Activated T-cell treated with anti-CD3 and anti-CD28 coated beads for 4 hours (primary cell): ENCODE measurements at places on chromosomes 2 and 18.

- no peak for DNase-seq
These were observed 58.5 kb upstream of the TMEM18 start for GRCh38 chr2:735670-736218.

DNA sequence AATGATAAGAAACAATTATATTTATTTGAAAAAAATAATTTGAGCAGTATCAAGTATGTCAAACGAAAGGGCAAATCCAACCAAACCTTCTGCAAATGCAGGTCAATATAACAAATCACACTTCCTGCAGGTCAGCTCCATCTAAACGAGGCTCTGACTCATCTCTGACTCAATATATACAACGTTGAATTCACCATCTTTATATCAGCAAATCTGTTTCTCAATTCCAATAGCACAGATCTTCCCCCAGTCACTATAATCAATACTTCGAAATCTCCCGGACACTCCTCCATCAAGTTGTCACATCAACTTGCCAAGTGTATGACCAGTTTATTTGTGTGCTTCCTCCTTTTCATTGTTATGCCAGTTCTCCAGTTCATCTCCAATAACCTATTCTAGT is 388.9 kb downstream of the ZEB2 start:
- no peak for DNase-seq

- no peak for DNase-seq
These were observed 32.5 kb downstream of the TET3 start for GRCh38 chr2:74017223-74017622.

DNA sequence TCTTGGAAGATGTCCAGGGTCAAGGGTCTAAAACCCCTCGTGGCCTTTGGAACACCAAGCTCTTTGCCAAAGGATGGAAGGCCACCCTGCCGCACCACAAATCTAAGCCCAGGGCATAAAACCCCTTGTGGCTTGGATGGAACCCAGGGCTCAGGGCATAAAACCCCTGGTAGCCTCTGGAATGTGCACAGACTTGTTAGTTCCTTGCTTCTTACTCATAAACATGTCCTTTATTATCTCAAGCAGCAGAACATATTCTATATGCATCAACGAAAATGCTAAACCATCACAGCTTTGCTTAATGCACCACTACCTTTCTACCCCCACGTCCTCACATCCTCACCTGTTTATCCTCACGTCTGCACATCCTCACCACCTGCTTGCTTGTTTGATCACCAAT is 998.0 kb downstream of the DSC3 start:
- no peak for DNase-seq

DNA sequence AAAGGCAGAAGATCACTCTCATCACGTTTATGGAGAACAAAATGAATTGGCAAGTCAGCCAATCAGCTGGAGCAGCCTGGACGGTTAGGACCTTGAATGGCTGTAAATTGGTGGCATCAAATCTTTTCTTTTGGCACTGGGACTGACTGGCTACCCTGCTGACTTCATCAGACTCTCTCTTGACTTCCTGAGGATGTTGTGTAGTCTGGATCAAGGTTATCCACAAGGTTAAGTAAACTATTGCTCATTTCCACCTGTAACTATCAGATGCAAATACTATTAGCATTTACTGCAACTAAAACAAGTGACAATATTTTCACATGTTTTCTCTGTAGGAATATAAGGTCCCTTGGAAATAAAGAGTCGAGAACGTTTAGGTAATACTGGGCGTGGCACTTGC is 134.3 kb upstream of the RASGRP3 start:
- no peak for DNase-seq

- DNase-seq, result no peak
These were observed 64.4 kb downstream of the LCLAT1 start for GRCh38 chr2:30511122-30512083.

DNA sequence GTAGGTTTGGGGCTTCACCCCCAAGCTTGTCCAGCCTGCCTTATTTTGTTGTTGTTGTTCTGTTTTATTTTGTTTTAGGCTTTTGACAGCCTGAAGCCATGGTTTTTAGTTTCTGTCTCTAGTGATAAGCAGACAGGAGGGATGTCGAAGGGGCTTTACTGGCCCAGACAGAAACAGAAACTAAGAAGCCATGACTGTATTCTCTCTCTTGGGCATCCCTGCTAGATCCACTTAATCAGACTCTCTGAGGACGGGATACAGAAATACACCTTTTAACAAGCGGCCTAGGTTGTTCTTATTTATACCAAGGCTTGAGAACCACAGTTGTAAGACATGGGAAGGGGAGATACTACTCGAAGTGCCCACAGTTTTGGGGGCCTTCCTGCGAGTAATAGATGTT is 330.9 kb downstream of the SLC8A1 start:
- no peak for DNase-seq

DNA sequence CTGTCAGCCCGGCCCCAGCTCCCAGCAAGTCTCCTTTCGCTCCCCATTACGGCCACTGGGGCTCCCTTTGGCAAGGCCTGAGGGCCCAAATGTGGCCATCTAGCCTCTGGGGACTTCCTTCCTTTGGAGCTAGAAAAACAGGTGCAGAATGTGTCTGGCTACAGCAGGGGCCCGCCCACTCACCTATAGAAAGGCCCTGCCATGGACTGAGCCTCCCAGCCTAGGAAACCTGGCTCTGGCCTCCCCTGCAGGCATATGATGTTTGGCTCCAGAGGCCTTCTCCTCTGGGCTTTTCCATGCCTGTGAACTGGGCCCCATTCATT is 55.3 kb upstream of the ALPP start:
- DNase-seq, result no peak

GRCh38 chr2:100483895-100484294 is 13.6 kb downstream of the NMS start:
- no peak for DNase-seq

- no peak for DNase-seq
These were observed 118.6 kb downstream of the AQP4 start for GRCh38 chr18:26746826-26747475.

- DNase-seq, result no peak
These were observed 13.7 kb downstream of the SOS1 start for GRCh38 chr2:39107156-39107555.

DNA sequence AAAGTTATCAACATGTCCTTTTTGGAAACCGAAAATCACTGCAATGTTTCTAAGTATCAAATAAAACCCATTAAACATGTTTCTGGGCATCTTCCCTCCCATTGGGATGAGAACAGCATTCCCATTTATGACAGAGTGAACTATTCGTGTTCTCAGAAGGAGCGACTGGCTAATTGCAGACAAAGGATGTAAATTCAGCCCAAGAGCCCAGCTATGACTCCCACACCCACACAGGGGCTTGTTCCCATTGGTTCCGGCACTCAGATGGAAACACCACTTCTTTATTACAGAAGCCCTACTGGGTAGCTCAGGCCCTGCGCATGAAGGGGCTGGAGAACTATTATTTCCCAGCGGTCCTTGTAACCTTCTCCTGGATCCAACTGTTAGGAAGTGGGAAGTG is 16.6 kb upstream of the NPAS2 start:
- DNase-seq, result no peak

DNA sequence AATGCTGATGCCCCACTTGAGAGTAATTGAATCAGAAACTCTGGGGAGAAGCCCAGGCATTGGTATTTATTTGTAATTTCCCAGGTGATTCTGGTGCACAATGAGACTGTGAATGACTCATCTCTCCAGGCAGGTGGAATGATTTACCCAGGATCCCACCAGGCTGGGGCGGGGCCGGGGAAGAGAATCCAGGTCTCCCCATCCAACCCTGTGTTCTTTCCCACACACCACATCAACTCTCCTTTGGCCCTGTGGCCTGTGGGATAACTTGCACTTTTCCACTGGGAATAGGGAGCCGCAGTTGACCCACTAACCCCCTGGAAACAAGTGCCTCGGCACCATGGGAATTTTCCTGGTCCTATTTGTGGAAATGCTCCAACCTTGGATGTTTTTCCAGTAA is 409.8 kb downstream of the ZNF521 start:
- no peak for DNase-seq

DNA sequence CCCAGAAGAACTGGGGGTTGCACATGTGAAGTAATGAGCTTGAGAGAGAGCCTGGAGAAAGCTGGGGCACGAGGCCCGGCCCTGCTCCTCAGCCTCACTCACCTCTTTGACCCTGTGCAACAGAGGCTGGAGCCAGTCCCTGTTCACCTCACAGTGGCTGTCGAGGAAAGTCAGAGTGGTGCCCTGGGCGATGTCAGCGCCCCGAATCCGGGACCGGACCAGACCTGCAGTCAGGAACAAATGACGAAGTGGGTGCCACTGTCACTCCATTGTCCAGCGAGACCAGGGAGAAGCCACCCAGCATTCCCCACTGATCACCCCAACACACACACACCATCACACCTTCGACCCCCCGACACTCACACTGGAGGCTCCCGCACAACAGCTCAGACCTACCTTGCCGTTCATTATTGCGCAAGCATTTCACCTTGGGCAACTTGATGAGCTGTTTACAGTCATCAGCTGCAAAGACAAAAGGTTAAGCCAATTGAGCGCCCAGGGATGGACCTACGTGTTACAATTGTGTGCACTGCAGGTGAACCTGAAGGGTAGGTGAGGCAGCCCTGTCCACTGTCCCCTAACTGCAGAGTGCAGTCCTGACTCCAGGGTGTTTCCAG is 148.4 kb upstream of the CAPN13 start:
- no peak for DNase-seq

GRCh38 chr2:222592176-222592575 is 63.7 kb downstream of the FARSB start:
- DNase-seq, result no peak

- no peak for DNase-seq
These were observed 37.2 kb upstream of the SLC35G4 start for GRCh38 chr18:11572201-11572600.

DNA sequence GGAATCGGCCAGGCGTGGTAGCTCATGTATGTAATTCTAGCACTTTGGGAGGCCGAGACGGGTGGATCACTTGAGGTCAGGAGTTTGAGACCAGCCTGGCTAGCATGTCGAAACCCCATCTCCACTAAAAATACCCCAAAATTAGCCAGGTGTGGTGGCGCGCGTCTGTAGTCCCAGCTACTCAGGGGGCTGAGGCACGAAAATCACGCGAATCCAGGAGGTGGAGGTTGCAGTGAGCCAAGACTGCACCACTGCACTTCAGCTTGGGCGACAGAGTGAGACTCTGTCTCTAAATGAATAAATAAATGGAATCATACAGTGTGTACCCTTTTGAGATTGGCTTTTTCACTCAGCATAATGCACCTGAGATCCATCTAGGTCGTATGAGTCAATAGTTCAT is 19.4 kb upstream of the TTC39C start:
- DNase-seq, result no peak

DNA sequence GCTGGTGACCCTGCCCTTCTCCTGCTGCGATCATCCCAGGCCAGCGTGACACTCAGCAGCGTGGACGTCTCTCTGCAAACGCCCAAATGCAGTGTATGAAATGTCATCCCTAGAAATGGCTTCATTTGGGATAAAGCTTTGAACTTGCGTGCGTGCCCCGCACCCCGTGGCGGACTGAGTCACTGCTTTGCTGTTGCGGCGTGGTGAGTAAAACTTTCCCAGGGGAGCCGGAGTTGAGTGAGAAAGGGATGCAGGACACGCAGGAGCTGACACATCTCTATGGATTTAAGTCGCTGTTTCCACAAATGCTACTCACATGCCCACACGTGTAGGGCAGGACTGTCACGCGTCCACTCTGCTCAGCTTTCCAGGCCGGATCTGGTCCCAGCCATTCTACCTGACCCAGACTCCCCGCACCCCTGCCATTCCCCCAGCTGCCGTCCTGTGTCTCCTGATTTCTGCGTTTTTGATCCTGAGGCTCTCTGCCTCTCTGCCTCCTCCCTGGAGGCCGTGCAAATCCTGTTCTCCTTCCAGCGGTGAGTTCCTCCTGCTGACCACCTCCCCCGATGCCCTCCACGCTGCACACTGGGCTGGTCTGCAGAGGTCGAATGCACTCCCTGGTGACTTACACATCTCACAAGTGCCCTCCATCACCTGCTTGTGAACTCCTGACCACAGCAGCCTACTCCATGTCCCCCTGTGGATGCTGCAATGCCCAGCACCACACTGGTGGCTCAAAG is 88.9 kb downstream of the MBP start:
- no peak for DNase-seq

DNA sequence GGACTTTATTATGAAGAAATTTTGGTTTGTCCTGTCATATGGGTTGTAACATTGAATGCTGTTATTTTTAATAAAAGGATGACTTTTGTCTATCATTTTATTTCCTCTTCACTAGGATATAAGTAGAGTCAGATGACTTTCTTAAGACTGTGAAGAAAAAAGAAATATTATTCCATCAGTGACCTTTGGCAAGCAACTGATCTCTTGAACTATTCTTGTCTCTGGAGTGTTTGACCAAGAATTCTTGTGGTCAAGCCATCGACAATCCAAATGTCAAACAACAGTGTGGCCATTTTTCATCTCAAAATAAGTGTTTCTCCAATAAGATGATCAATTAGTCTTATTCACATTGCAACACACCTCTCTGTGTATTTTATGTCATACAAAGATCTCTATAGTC is 24.9 kb downstream of the HOXD1 start:
- no peak for DNase-seq

DNA sequence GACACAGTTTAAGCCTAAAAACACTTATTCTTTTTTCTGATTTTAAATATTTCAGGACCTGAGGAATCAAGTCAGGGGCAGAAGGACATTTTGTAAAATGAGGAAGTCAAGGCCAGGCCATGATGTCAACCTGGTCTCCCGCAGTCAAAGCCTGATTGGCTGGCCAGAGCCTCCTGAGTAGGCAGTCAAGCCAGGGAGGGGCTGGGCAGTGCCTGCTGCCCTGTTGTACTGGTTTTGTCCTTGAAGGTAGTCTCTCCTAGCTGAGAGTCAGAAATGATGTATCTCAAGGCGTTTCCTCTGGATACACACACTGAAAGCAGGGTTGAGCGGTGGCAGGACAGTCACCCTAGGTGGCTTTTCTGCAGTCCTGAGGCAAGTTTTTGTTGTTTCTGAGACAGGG is 19.8 kb downstream of the CCT7 start:
- no peak for DNase-seq

DNA sequence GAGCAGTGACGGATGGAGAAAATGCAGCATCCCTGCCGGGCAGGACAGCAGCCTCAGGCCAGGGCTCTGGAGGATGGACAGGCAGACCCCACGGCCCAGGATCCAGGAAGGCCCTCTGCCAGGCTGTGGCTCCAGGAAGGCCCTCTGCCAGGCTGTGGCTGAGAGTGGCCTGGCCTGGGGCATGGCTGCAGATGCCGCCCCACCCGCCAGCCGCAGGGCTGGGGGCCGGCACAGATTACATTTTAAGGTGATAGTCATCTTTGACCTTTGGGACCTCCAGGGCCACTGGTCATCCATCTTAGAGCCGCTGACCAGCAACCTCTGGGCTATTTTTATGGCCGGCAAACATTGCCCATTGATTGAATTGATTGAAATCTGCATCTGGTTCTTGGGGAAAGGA is 98.0 kb upstream of the BOD1L2 start:
- DNase-seq, result no peak

DNA sequence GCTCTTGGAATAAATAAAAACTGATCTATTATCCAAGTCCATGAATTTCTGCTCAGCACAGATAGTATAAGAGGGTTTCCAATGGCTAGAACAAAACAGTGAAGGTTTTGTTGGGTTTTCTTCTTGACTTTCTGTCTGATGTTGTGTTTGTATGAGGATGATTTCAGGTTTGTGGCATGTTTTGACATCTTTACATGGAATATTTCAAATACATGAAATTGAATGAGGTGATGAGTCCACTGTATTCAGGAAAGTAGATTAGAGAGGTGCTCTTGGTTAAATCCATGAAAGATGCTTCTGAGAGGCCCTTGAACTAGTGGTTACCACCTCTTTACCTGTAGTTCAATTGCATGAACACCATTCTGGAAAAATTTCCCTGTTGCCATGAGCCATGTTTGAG is 84.3 kb downstream of the RAPGEF4 start:
- DNase-seq, result no peak

GRCh38 chr18:38602341-38602740 is 1036.7 kb upstream of the CELF4 start:
- no peak for DNase-seq
